ENCODE measurements at places on chromosomes 16 and 17. TPM values are rescaled to one million over a fixed set of nuclear protein-coding genes. Genes with fewer than 3 reads are reported as not detected.

The HAGH gene
- 47.1 TPM for total RNA-seq

DNA sequence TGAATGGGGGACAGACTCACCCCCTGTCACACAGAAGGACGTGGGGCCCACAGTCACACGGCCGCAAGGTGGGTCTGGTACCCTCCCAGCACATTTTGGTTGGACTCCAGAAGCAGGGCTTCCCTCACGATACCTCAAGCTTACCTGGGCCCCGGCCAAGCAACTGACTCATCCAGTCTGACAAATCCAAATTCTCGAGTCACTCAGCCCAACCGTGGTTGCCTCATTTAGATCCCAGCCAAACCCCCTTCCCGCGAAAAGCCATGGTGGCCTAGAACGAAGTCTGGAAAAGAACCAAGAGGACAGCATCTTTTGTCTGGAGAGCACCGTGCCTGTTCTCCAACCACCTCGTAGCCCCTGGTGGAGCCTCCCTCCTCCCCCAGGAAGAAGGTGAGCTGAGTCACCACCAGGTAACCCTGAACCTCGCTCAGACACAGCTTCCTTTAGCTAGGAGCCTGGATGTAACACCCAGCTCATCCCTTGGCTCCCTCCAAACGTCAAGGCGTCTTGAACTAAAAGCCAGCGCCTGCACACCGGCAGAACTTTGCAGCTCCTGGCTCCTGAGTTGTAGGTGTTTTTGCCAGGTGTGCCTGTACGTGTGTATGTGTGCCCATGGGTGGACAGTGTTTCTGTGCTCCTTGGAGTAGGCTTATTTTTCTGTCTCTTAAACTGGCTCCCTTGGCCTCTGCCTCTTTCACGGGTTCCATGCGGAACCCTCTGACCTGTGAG lies 78.9 kb downstream of the CMIP start:
- peaks cover 10% of the 10 kb centered on the region for H3K4me1 ChIP-seq
- no peaks in the 10 kb centered on the region for H3K36me3 ChIP-seq
- no peak overlapping the region for H3K4me3 ChIP-seq
- H3K27ac ChIP-seq = no peak overlapping the region

GRCh38 chr16:1375741-1376410 lies 24.1 kb downstream of the GNPTG start:
- peaks cover 6% of the 10 kb centered on the region for H3K4me1 ChIP-seq
- H3K36me3 ChIP-seq = peaks cover 30% of the 10 kb centered on the region
- no peaks in the 10 kb centered on the region for H3K27me3 ChIP-seq

DNA sequence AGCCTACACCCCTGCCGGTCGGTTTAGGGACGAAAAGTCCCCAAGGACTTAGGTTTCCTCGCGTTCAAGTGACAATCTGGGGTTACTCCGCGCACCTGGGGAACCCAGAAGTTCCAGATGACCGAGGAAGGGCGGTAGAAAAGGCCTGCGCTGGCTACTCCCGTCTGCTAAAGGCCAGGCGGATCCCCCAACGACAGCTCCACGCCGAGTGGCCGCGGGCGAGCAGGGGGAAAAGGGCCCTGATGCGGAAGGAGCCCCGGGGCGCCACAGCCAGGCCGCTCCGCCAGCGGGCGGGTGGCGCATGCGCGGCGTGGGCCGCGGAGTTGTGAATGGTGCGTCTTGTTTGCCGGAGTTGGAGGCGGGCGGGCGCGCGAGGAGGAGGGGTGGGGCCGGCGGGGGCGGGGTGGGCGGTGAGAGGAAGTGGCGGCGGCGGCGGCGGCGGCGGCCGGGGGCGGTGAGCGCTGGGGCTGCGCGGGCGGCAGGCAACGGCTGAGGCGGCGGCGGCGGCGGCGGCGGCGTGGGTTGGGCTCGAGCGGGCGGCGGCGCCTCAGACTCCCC lies at the start of gene CBFB:
Gene CBFB (plus strand): TSS at position 454 of the 558 bp plus-strand sequence. CDS start 259 bp downstream, outside the sequence.
- no peaks in the 10 kb centered on the region for H3K27me3 ChIP-seq
- DNase-seq = peak; percentile 88
- H3K4me3 ChIP-seq = peak within 1 kb of the TSS; percentile 61
- H3K36me3 ChIP-seq = peaks cover 10% of the 10 kb centered on the region
- peaks cover 35% of the 10 kb centered on the region for H3K4me1 ChIP-seq
